ENCODE measurements at places on chromosomes 5 and 9.

DNA sequence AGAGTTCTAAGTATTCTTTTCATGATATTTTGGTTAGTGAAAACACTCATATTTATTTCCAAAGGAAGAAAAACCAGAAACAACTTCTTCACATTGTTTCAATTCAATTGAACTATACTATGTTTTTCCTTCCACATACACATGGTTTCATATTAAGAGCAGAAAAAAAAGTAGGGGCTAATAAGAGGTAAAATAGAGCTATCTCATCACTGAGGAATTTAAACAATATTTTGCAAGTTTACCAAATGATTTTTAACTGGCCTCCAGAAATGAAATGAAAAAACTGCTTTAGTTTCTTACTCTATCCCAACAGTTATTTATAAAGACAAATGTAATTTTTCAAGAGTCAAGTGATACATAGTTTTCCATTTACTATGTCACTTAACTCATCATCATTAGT lies 233.5 kb downstream of the RFX3 start:
- DNase-seq: no peak

DNA sequence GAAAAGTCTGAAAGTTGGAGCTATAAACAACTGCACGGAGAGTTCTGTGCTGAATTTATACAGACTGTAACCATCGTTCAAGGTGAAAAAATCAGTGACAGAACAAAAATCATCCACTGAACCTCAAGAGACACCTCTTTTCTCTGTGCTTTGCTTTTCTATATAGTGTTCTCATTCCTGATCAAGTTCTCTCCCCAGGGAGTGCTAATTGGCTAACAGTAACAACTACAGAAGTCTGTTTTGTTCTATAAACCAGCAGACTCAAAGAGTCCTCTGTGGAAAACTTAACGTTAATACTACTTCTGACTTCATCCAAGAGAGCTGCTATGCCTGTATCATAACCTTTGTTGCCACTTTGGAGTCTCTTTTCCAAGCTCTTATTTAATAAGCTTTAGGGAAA lies 1388.3 kb upstream of the C9orf72 start:
- no peak for DNase-seq

- DNase-seq: no peak
Observed at GRCh38 chr5:161513942-161514341, 32.6 kb downstream of the GABRB2 start.

DNA sequence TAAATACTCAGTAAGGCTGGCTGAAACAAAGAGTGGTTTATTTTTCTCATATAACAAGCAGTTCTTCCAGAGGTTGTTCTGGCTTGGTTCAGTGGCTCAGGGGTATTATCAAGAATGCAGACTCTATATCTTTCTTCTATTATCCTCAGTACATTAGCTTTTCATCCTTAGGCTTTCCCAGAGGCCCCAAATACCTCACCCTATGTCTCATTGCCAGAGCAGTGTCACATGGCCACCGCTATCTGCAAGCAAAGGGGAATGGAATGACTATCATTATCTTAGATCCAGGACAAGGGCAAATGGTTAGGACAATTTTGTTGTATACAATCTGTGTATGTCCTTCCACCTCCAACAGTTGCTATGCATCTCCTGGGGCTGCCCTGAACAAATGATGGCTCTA lies 69.0 kb upstream of the SNX2 start:
- DNase-seq: no peak

GRCh38 chr5:111135363-111135762 lies 43.2 kb downstream of the WDR36 start:
- no peak for DNase-seq

DNA sequence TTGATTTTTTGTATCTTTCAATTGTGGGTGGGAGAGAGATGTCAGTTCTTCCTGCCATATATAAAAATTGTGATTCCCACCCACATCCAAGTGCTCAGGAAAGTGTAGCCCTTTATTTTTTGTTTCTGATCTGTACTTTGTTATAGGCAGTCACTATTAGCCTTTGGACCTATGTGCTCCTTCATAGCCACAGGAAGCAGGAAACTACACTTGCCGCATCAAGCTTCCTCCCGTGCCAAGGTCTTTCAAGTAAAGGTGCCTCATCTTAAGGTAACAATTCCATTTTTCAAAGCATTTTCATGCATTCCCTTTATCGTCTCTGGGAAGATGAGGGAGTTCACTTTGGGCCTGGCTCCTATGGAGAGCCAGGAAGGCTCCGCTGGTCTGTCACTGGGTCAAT lies 339.0 kb downstream of the DIRAS2 start:
- no peak for DNase-seq

GRCh38 chr9:116279230-116279629 lies 125.6 kb downstream of the PAPPA start:
- no peak for DNase-seq

DNA sequence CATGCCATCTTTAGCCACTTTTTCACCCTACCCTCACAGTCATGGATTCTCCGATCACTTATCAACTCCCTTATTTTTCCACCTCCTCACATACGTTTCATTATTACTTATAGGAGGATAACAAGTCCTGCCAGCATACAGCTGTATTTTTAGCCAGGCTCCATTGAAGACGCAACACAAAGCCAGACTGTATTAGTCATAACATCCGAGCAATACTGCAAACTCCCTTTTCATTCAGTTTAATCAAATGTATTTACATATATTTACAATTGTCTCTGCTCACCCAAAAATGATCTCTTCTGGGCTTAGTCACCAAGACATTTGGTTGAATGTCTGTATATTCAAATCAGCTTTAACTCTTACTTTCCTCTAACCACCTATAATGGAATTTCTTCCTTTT lies 126.4 kb upstream of the PRLR start:
- no peak for DNase-seq

- no peak for DNase-seq
Observed at GRCh38 chr5:165624166-165624946, 2118.9 kb downstream of the MAT2B start.

- DNase-seq: peak; percentile 42
Observed at GRCh38 chr9:98807070-98807813, at the start of gene GALNT12. Gene GALNT12, plus strand, starts transcription at chr9:98807670. Its CDS starts 29 bp downstream, at chr9:98807699.

DNA sequence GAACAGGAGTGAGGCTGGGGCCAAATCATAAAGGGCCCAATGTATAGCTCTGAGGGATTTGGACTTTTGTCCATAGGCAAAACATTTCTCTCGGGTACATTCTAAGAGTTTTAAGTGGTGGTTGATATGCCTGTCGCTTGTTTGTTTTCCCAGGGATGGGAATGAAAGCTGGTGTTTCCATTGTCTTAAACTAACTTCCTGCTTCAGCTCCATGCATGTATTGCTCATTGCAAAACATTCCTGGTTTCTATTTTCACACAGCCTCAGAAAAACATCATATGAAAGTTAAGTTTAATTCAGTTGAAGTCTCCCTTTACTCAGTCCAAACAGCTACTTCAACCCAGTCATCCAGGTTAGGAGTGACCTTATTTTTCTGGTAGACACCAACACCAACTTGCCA lies 235.0 kb downstream of the ACTL7B start:
- DNase-seq: no peak

DNA sequence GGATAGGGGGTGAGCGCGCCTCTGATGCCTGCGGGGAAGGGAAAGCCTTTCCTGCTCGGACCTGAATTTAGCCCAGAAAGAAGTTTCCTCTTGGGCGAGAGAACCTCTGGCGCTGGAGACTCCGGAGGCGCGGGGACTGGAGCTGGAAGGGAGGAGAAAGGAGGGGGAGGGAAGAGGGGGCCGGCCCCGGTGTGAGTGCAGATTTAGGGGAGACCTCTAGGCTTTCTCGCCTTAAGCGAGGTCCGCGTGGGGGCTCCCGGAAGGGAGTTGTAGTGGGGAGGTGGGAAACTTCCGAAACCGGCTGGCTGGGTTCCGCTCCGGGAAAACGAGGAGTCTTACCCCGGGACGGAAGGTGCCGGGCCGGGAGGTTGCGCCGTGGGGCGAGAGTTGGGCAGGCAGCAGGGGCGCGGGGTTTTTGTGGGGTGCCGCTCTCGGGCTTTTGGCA lies 1.3 kb downstream of the PCSK5 start:
- DNase-seq: no peak

- no peak for DNase-seq
Observed at GRCh38 chr5:157740229-157740610, 3.3 kb upstream of the LSM11 start.

DNA sequence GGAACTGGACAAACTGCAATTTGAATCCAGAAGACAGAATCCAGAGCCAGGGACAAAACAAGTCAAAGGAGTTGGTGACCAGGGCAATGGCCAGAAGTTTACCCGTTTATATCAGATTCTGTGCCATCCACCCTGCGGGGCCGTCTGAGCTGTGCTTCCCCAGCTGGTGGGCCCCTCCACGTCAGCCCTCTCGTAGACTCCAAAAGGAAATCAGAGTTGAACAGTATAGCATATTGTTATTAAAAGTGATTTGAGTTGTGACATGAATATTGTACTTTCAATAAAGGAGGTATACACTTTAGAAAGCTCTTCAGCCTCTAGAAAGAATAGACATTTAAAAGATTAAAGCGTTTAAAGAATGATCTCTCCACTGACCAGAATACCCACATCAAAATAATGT lies 102.4 kb downstream of the NFIB start:
- no peak for DNase-seq

DNA sequence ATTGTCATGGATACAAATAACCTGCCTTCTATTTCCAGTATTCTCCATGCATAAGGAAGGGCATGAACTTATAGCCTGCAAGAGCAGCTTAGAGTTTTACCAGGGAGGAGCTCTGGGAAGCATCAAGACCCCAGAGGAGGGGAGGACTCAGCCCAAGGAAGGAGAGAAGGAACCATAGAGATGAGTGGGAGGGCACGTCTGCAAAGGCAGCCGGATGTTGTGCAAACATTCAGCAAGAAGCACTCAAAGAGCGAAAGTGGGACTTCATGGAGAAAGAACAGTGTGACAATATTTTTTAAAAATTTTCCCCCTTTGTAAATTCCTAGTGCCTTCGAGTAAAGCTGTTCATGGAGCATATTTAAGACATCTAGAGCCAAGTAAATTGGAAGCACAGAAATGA lies 270.1 kb upstream of the PTGER4 start:
- DNase-seq: no peak

- DNase-seq: no peak
Observed at GRCh38 chr9:131477367-131477766, 25.4 kb upstream of the POMT1 start.

- no peak for DNase-seq
Observed at GRCh38 chr9:35844628-35845270, 15.7 kb downstream of the TMEM8B start.

All from activated T-cell treated with anti-CD3 and anti-CD28 coated beads for 48 hours (primary cell).